ENCODE measurements at places on chromosomes 5 and 9.

- no peak overlapping the region for H3K4me3 ChIP-seq
- peak; percentile 39 for DNase-seq
- no peak overlapping the region for H3K27ac ChIP-seq
- H3K36me3 ChIP-seq: no peaks in the 10 kb centered on the region
- H3K27me3 ChIP-seq: no peaks in the 10 kb centered on the region
- H3K4me1 ChIP-seq: no peaks in the 10 kb centered on the region
Observed at GRCh38 chr9:100437860-100438805, 11.2 kb downstream of the MSANTD3 start.

GRCh38 chr9:99561509-99561917, 260.2 kb upstream of the NR4A3 start:
- no peaks in the 10 kb centered on the region for H3K36me3 ChIP-seq
- no peak for DNase-seq
- H3K27me3 ChIP-seq: no peaks in the 10 kb centered on the region
- no peak overlapping the region for H3K27ac ChIP-seq
- no peaks in the 10 kb centered on the region for H3K4me1 ChIP-seq

DNA sequence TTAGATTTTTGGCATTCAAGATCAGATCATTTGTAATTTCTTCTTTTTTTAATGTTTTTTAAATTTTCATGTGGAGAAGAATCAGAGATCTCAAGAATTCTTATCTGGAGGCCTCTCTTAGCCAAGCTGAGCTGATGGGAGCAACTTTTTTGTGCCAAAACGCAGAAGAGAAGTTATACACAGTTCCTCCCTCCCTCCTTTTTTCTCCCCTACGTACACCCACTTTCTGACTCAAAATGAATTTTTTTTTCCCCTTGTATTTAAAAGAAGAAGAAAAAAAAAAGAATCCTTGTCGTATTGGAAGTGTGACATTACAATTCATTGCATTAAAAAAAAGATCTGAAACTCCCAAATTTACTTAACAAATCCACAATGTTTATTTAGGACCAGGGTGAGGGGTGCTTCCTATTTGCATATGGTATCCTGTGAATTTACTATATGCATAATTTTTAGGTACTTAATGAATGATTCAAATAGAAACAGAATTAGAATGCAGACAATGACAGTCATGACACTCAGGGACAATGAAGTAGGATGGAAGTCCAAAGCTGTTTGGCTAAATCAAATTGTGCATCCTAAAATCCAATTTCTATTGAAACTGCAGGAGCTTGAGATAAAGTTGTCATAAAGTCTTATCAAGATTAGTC, 54.4 kb downstream of the EBF1 start:
- H3K4me1 ChIP-seq: no peaks in the 10 kb centered on the region
- no peak overlapping the region for H3K4me3 ChIP-seq
- DNase-seq: no peak
- H3K36me3 ChIP-seq: no peaks in the 10 kb centered on the region

DNA sequence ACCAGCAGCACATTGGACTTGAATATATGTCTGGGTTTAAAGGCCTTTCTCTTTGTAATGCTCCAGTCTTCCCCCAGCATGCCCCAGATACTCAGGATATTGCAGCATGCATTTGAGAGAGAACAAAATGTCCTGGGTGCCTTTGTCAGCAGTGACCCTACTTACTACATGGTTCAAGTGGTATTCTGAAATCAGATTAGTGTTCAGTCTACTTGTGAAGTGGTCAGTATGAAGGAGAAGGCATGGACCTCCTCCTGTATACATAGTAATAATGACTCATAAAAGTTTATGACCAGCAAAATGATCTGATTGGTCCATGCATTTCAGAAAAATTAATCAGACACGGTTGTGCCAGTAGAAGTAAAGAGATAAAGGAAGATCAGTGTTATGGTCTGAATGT, 25.4 kb downstream of the GPR21 start:
- no peaks in the 10 kb centered on the region for H3K27me3 ChIP-seq
- DNase-seq: no peak
- peaks cover 2% of the 10 kb centered on the region for H3K36me3 ChIP-seq
- H3K4me3 ChIP-seq: no peak overlapping the region

DNA sequence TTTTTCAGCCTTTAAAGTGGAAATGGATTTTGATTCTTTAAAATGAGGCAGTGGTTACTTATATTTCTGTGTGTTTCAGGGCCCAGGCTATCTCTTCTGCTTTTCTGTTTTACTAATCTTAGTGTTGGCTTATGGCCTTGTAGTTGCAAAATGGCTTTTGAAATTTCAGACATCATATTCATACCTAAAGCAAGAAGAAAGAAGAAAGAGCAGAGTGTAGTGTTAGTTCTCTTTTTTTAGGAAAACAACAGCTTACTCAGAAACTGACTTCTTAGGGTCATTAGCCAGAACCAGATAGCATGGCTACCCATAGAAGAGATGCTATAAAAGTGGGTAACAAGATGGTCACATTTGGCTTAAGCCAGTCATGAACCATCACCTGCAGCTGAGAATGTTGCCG, 20.9 kb downstream of the ZBED3 start:
- H3K4me1 ChIP-seq: peaks cover 13% of the 10 kb centered on the region
- no peak overlapping the region for H3K4me3 ChIP-seq
- H3K36me3 ChIP-seq: peaks cover 50% of the 10 kb centered on the region
- H3K27me3 ChIP-seq: no peaks in the 10 kb centered on the region
- DNase-seq: no peak

GRCh38 chr5:160133071-160133917, 14.0 kb upstream of the PWWP2A start:
- no peaks in the 10 kb centered on the region for H3K36me3 ChIP-seq
- H3K27me3 ChIP-seq: no peaks in the 10 kb centered on the region
- no peaks in the 10 kb centered on the region for H3K4me1 ChIP-seq
- DNase-seq: no peak
- no peak overlapping the region for H3K27ac ChIP-seq
- H3K4me3 ChIP-seq: no peak overlapping the region

DNA sequence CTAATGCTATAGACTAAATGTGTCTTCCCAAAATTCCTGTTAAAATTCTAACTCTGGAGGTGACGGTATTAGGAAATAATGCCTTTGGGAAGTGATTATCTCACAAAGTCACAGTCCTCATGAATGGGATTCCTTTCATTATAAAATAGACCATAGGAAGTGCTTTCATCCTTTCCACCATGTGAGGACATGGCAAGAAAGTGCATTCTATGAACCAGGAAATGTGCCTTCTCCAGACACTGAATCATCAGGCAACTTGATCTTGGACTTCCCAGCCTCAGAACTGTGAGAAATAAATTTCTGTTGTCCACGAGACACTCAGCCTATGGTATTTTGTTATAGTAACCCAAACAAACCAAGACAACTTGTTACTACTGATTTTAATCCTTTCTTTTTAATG, 582.4 kb upstream of the C9orf72 start:
- no peak overlapping the region for H3K4me3 ChIP-seq
- no peaks in the 10 kb centered on the region for H3K36me3 ChIP-seq
- DNase-seq: no peak
- no peaks in the 10 kb centered on the region for H3K27me3 ChIP-seq
- no peaks in the 10 kb centered on the region for H3K4me1 ChIP-seq

GRCh38 chr5:79284846-79285245, 48.9 kb downstream of the JMY start:
- H3K36me3 ChIP-seq: peaks cover 3% of the 10 kb centered on the region
- no peak for DNase-seq
- H3K27ac ChIP-seq: no peak overlapping the region
- H3K4me3 ChIP-seq: no peak overlapping the region

DNA sequence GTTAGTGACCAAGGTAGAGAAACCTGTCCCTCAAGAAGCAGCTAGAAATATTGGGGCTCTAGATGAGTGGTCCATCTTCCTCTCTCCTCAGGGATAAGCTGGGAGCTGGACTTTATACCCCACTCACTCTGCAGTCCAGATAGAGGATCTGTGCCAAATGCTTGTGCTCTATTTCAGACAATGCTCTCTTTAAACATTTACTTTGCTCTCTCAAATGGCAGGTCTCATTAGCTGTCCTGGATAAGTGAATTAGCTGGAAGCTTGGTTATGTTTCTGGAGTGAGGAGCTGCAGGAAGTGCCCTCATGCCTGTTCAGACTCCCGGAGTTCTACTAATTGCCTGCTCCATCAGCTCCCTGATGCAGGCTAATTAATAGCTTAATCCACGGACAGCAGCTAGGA, 151.1 kb upstream of the CCDC152 start:
- DNase-seq: no peak
- no peak overlapping the region for H3K27ac ChIP-seq
- H3K36me3 ChIP-seq: no peaks in the 10 kb centered on the region
- no peaks in the 10 kb centered on the region for H3K4me1 ChIP-seq
- H3K4me3 ChIP-seq: no peak overlapping the region

DNA sequence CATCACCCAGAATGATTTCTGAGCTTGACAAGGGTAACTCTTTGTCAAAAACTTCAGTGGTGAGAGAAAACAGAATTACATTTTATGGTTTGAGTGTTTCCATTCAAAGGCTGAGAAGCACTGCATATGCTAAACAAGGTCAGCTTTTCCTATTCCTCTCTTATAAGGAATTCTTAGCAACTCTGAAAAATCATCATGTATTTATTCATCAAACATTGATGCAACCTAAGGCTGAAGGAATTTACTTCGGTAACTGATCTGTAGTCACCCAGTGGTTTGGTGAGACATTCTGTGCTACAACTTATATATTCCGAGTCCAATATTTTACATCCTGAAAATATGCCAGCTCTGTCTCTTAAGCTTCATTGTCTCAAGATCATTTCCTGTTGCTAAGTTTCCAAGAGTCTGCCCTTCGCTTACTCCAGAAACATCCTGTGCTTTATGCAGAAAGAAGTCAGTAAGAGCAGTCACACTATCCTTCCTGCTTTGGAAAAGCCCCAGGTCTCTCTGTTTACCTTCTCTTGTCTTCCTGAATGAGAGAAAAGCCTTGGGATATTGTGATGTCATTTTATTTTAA, 176.6 kb upstream of the TBCA start:
- no peak for DNase-seq
- H3K4me3 ChIP-seq: no peak overlapping the region
- no peaks in the 10 kb centered on the region for H3K4me1 ChIP-seq
- H3K36me3 ChIP-seq: no peaks in the 10 kb centered on the region
- H3K27ac ChIP-seq: no peak overlapping the region

DNA sequence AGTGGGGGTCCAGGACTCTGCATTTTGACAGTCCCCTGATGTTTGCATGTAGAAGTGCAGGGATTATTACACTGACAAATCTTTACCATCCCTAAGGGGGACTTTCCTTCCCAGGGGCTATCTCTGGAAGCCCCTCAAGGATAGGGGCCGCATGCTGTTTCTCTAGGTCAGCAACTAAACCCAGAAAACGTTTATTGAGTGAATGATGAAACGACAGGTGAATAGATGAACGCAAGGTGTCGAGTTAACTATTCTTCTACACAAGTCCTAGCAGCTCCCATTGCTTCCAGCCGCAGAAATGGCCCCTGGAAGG, 281 bp upstream of the HSD17B4 start:
- H3K36me3 ChIP-seq: peaks cover 8% of the 10 kb centered on the region
- H3K27me3 ChIP-seq: no peaks in the 10 kb centered on the region
- H3K4me1 ChIP-seq: peaks cover 19% of the 10 kb centered on the region

GRCh38 chr5:32096891-32097595, 77.1 kb downstream of the GOLPH3 start:
- no peaks in the 10 kb centered on the region for H3K27me3 ChIP-seq
- peaks cover 4% of the 10 kb centered on the region for H3K4me1 ChIP-seq
- peaks cover 9% of the 10 kb centered on the region for H3K36me3 ChIP-seq
- no peak for DNase-seq
- H3K27ac ChIP-seq: no peak overlapping the region

GRCh38 chr5:173315495-173316338, 12.5 kb downstream of the STC2 start:
- no peaks in the 10 kb centered on the region for H3K4me1 ChIP-seq
- no peak for DNase-seq
- no peak overlapping the region for H3K4me3 ChIP-seq

DNA sequence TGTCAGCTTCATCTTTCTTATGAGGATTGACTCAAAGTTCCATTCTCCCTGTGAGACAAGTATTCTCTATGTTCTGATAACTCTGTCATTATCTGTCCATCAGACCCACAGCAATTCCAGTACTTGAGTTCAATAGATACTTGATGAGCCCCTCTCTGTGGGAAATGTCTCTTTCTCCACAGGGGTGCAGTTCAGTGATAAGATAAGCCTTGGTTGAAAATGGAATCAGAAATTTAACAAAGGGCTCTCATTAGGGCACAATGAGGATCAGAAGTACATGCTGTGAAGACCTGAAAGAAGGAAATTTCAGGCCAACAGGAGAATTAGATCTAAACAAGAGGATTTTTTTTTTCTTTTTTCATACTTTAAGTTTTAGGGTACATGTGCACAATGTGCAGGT, 737.3 kb downstream of the MTRR start:
- no peak for DNase-seq
- H3K27me3 ChIP-seq: no peaks in the 10 kb centered on the region
- H3K36me3 ChIP-seq: no peaks in the 10 kb centered on the region
- H3K27ac ChIP-seq: no peak overlapping the region
- H3K4me3 ChIP-seq: no peak overlapping the region

- no peaks in the 10 kb centered on the region for H3K36me3 ChIP-seq
- no peaks in the 10 kb centered on the region for H3K27me3 ChIP-seq
- DNase-seq: no peak
- H3K4me1 ChIP-seq: no peaks in the 10 kb centered on the region
Observed at GRCh38 chr5:130034566-130035210, 130.4 kb downstream of the CHSY3 start.

- no peaks in the 10 kb centered on the region for H3K4me1 ChIP-seq
- H3K27ac ChIP-seq: no peak overlapping the region
- H3K36me3 ChIP-seq: peaks cover 1% of the 10 kb centered on the region
- no peak for DNase-seq
- peaks cover 71% of the 10 kb centered on the region for H3K27me3 ChIP-seq
Observed at GRCh38 chr5:73433982-73434342, 14.6 kb downstream of the FOXD1 start.

DNA sequence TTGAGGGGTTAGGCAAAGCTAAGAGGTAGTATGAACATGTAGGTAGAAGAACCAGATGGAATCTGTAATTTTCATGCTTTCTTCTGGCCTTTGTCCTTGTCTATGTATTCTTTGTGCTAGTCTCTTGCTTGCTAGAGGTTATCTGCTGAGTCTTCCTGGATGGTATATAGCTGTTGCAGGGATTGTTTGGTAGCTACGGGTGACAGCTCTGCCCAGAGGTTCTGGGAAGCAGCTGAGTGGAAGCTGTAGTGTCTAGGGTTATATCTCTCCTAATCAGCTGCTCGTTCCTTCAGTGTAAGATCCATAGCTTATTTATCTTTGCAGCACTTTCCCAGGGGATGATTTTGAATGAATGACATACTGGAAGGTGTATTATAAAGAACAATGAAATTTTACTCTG, 100.3 kb downstream of the ATG10 start:
- H3K27ac ChIP-seq: no peak overlapping the region
- H3K4me3 ChIP-seq: no peak overlapping the region
- peaks cover 6% of the 10 kb centered on the region for H3K4me1 ChIP-seq
- no peaks in the 10 kb centered on the region for H3K27me3 ChIP-seq
- no peak for DNase-seq
